ENCODE measurements at places on chromosomes 4 and X.
A peak's percentile ranks its signal among the peaks of the same experiment; 100 is the strongest.

- DNase-seq, result no peak
Observed at GRCh38 chr4:53599632-53600031, 8.3 kb upstream of the LNX1 start.

DNA sequence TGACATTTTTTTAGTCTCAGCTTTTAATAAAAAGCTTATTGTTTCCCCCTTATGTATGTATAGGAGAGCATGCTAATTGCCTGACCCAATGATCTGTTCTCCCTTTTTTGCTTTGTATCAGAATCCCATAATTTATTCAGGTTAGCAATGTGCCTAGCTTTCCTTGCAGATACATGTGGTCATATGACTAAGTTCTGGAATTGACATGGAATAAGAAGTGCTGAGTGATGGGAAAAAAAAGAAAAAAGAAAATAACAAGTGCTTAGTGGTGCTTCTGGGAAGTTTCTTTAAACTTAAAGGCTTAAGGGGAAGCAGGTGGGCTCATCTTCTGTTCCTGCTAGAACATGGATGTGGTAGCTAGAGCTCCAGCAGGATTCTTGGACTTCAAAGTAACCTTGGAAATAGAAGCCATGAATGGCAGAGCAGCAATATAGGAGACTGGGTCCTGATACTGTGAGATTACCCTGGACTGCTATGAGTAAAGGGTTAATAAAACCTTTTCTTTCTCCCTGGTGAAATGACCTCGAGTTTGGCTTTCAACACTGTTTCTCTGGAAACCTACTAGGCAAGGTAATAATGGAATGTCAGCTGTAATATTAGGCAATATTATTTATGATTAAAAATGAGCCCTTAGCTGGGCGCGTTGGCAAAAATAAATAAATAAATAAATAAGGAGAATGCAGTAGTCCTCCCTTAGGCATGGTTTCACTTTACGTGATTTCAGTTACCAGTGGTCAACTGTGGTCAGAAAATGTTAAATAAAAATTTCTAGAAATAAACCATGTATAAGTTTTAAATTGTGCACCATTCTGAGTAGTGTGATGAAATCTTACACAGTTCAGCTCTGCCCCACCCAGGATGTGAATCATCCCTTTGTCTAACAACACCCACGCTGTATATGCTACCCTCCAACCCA, 16.7 kb upstream of the RBM41 start:
- no peak for DNase-seq

GRCh38 chr4:185311113-185311888, 84.4 kb downstream of the LRP2BP start:
- DNase-seq, result no peak

DNA sequence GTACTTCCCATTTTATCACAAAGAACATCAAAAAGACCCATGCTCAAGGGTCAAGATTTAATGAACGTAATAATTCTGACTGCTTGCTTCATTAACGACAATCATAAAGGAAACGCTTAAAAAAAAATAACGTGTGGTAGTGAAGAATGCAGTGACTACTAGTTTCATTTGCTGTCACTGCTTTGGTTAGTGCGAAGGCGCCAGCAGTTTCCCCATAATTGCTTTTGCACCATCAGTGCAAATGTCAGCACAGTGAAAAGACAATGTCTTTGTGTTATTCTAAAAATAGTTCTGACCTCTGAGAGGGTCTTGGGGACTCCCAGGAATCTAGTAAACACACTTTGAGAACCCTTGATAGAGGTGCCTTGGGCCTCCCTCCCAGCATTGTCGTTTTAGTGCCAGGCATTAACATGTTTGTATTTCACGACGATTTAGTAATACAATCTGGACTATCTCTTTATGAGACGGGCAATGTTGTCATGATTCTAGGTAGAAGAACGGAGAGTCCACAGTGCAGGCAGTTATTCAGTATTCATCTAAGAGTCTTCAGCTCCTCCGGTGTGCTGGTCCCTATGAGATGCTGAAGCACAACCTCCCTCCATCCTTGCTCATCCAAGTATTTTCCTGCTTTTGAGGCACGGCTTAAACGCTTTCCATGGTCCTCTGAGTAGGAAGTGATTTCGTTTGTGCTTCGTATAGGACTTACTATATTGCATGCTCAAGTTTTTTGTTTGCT, 71.0 kb downstream of the AFF1 start:
- no peak for DNase-seq

- no peak for DNase-seq
Observed at GRCh38 chr4:54063229-54063628, 1.2 kb downstream of the CHIC2 start.

GRCh38 chrX:57595381-57595811, 3.6 kb downstream of the ZXDB start:
- DNase-seq, result no peak

GRCh38 chrX:13717700-13718472, 16.5 kb downstream of the TRAPPC2 start:
- peak; percentile 80 for DNase-seq

DNA sequence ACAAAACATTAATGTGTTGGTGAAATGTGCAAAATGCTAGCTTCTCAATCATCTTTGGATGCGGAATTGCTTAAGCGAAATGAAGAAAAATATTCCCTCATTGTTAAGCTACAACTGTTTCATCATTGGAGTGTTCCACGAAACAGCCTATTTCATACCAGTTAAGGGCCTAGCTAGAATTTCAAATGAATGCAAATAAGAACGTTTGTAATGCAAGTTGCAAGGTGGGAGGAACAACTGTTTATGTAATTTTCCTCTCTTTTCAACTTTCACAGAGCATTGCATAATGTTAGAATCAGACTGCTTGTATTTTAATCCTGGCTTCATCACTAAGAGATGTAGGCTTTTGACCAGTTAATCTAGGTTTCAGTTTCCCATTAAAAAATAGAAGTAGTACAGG, 480.1 kb downstream of the IL1RAPL1 start:
- no peak for DNase-seq

DNA sequence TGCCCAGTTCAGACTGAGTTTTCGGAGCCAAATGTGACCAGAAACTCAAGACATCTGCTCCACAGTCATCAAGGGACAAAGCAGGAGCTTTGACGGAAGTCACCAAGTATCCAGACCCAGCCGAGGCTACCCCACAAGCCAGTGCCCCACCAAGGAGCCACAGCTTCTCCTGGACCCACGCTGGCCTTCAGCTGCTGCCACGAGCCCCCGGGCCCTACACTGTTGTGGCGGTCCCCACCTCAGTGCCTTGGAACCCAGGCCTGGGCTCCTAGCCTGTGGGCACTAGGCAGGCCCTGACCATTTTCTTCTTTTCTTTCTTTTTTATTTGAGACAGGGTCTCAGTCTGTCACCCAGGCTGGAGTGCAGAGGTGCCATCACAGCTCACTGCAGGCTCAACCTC, 82.1 kb upstream of the NKX1-1 start:
- peak; percentile 30 for DNase-seq

GRCh38 chr4:110003401-110004187, 90.9 kb downstream of the EGF start:
- DNase-seq, result no peak

- DNase-seq, result no peak
Observed at GRCh38 chr4:159764343-159764952, 661.6 kb downstream of the RAPGEF2 start.

GRCh38 chr4:144701683-144702233, 55.8 kb downstream of the HHIP start:
- no peak for DNase-seq

- DNase-seq, result no peak
Observed at GRCh38 chr4:165709973-165710526, 163.0 kb upstream of the TLL1 start.

DNA sequence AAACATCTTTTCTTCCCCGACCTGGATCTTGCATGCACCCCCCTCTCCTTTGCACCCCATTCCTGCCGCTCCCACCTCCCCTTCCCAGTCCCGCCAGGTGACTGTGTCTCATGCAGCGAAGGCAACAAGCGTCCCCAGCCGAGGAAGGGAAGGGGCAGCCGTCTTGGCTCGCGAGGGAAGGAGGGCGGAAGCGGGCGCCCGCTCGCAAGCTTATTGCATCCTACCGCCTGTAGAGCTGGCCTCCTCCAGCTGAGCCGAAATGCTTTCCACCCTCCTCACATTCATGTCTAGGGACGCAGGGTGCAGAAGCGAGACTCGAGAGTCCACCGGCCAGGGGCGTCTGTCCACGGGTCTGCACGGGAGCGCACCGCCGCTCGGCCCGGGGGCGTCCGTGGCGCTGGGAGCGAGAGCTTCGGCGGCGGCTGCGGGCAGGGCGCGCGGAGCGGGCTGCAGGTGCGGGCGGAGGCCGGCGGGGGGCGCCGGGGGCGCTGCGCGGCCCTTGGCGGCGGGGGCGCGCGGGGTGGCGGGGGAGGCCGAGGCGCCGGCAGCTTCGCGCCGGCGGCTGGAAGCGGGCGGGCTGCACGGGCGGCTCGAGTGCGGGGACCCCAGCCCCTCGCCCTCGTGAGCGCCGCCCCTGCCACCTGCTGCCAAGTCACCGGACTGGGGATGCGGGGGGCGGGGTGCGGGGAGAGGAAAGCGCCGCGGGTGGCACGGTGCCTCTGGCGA, at the start of gene KCNIP4:
Gene KCNIP4 (minus strand): TSS at position 426 of the 726 bp plus-strand sequence.
- DNase-seq, result no peak

DNA sequence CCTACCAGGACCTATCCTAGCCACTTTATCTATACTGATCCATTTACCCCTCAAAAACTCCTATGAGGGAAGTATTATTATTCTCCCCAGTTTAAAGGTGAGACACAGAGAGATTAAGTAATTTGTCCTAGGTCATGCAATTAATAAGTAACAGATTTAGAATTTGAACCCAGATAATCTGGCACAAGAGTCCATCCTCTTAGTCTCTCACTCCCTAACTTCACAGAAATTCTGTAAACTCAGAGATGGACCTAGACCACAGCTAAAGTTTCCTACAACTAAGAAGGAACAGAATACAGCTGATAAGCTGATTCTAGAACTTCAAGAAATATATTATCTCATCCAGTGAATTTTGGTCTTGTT, 58.7 kb downstream of the TEC start:
- DNase-seq, result no peak

DNA sequence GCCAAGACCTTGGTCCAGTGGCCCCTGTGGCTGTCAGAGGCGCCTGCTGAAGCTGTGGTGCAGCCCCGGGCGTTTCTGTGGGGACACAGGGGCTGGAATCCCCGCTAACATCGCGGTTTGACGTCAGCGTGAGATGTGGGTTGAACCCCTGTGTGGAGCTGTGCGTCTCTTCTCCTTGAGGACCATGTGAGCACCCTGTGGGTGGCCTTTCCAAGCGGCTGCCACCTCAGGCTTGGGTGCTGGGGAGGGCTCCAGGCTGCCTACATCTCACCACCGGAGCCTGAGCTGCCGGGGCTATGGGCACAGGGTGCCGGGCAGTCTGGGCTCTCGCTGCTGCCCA, 27.7 kb downstream of the UVSSA start:
- DNase-seq, result no peak

DNA sequence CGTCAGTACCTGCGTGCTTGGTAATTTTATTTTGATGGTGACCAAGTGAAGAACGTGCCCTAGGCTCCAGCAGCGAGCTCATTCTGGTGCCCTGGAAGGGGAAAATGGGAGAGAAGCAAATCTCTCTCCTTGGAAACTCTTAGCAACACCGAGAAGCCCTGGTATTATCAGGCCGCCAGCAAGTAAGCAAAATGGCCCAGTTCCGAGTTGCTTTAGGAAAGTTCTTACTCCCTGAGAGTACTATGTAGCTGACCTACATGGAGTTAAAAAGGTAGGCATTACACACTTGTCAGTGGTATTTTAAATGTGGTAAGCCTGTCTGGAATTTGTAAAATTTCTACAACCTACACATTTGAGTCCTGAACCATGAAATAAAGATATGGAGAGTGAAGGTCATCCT, 146.4 kb downstream of the CPEB2 start:
- DNase-seq, result no peak

DNA sequence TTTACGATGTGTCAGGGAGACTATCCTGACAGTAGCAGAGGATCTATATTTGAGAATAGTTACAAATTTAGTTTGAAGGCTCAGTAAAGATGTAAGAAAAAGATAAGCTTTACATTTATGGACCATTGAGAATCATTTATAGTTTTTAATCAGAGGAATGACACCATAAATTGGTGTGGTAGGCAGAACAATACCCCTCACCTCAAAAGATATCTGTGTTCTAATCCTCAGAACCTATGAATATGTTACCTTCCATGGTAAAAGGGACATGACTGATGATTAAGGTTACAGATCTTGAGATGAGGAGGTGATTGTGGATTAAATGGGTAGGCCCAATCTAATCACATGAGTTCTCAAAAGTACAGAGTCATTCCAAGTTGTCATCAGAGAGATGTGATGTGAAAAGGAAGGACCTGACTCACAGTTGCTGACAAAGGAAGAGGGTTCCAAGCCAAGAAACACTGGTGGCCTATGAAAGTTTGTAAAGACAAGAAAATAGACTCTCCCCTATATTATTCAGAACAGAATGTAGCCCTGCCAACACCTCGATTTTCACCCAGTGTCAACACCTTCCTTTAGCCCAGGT, 27.0 kb downstream of the EREG start:
- no peak for DNase-seq

GRCh38 chr4:67874986-67875385, 8.8 kb downstream of the TMPRSS11D start:
- no peak for DNase-seq

GRCh38 chr4:4784379-4784778, 75.1 kb upstream of the MSX1 start:
- no peak for DNase-seq

- DNase-seq, result no peak
Observed at GRCh38 chr4:173937631-173938270, 345.7 kb downstream of the FBXO8 start.

- DNase-seq, result no peak
Observed at GRCh38 chrX:151099001-151099400, 77.4 kb upstream of the GPR50 start.

GRCh38 chrX:51955200-51955599, 61.8 kb downstream of the MAGED1 start:
- no peak for DNase-seq
